AG09319 (cell line): ENCODE measurements at places on chromosomes 3 and 15.

GRCh38 chr3:38640661-38641452 is 8.6 kb downstream of the SCN5A start:
- no peak for DNase-seq

DNA sequence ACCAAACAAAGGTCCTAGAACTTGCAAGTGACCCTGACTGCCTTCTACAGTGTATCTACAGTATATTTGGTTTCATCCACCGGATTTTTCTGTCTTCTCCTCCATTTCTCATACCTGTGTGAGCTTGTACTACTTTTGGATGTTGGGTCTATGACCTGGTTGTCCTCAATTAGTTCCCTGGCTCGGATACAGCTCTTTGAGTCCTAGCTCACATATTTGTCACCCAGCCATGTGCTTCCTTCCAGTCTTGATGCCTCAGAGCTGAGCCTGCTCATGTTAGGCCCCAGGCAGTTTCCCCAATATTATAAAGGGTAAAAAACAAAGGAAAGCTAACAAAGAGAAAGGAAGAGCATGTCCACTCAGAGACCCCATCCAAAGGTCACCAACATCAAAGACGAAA is 28.2 kb downstream of the ZNF385D start:
- DNase-seq: no peak

- no peak for DNase-seq
These were observed 49.6 kb upstream of the BNIP2 start for GRCh38 chr15:59738676-59739075.

GRCh38 chr3:4447295-4447999 is 19.6 kb downstream of the SUMF1 start:
- no peak for DNase-seq

GRCh38 chr3:184561913-184562877 is 610 bp downstream of the EPHB3 start:
- no peak for DNase-seq

- DNase-seq: peak; percentile 5
These were observed 211.9 kb upstream of the GOLGA6L4 start for GRCh38 chr15:84023636-84024035.

- no peak for DNase-seq
These were observed 29.1 kb upstream of the SLC30A4 start for GRCh38 chr15:45551676-45552075.

GRCh38 chr3:17846466-17846865 is 104.0 kb upstream of the TBC1D5 start:
- no peak for DNase-seq

DNA sequence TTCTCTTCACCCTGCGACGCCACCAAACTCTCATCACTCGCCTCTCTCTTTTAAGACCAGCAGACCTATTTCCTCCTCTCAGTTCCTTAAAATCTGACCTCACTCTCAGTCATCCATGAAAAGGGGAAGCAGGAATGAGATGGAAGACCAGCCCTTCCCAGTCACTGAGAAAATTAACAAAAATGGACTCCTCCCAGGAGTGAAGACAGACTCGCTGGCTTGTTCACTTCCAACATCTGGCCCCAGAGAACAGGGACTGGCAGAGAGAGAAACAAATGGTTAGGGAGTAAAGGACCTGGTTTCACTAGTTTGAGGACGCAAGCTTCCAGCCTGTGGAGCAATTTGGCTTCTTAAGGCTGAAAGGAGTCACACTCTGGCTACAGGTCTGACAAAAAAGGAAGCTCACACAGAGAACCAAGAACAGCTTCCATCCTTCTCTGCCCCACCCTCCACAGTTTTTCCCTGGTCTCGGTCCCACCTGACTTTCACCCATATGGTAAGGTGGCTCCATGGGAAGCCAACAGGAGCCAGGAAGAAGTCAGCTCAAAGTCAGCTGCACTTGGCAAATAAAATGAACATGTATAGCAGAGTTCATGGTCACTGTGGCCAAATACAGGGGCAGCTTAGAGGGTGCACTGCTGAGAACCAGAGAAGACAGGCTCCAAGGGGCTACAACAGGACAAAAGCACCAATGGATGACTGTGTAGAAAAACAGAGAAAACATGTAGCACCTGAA is 57.2 kb downstream of the ITGB5 start:
- no peak for DNase-seq

DNA sequence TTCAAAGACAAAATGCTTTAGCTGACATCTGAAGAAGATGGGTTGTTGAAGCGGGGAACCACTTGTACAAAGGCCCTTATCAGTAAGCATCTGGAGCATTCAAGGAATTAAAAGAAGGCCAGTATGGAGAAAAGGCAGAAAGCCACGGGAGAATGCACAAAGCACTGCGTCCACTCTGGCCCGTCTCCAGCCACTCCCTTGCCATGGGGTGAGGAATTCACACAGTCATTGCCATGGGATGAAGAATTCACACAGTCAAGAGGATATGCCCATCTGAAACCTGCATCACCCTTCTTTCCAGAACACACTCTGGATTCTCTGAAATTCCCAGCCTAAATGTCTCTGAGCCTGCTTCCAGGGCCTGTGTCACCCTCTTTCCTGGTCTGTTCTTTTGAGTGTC is 26.7 kb upstream of the STAG1 start:
- no peak for DNase-seq

DNA sequence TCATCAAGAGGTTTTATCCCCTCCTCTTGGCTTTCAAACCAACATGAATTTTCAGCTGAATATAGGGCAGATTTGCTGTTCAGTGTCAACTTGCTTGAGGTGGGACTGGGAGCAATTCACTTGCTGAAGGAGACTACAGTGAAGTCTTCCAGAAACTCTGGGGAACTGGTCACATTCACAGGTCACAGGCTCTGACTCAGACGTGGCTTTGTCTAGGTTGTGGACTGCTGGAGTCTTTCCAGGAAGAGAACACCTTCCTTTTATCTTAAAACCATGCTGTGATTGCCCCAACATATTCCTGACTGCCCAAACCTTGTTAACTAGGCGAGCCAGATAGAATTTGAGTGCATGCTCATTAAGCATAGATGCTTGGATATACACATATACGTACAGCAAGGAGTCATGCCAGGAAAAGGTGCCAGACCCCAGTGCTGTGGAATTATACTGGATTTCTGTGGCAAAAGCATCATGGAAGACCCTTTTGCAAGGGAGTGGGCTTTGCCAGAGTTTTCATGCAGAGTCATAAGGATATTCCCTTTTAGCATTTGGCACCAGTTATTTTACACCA is 399.1 kb upstream of the TBL1XR1 start:
- DNase-seq: no peak

DNA sequence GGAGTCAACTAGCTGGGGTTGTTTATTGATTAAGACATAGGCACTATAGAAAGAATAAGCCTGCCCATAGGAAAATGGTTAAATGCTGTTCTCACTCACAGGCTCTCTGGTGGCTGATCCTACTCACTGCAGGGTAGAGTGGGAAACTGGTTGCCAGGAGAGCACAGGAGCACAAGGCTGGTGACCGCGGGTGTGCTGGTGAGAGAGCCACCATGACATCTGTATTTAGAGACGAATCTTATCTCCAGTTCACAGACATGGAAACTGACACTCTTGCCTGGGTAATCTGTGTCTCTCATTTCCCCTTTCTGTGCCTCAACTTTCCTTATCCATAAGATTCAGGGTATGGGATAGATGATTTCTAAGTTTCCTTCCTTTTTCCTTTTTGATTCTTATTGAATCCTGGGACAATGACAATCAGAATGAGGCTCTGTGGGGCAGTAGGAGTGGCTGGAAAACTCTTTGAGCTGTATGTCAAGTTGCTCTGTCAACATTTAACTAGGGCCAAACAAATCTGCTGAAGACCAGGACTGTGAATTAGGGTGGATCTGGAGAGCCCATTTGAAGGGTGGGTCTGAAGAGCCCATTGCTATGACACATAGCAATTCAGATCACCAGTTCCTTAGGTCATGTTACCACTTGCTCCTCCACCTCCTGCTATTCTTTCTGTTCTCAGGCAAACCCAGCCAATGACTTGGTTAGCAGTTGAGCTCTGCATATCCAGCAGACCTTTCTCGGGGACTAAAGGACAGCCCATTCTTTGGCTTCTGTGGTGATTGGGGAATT is 286.1 kb upstream of the TBL1XR1 start:
- no peak for DNase-seq

DNA sequence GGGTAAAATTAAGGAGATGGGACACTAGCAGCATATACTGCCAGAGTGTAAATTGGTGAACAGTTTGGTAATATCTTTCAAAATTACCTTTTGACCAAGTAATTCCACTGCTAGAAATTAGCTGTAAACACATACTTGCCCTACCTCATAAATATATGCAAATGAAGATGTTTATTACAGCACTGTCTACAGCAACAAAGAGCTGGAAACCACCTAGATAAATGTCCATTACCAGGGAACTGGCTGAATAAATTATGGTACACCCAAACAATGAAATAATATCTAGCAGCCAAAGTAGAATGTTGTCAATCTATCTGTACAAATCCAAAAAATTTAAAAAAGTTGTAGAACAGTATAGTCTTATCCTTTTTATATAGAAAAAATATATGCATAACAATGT is 105.9 kb upstream of the FAM3D start:
- DNase-seq: no peak

DNA sequence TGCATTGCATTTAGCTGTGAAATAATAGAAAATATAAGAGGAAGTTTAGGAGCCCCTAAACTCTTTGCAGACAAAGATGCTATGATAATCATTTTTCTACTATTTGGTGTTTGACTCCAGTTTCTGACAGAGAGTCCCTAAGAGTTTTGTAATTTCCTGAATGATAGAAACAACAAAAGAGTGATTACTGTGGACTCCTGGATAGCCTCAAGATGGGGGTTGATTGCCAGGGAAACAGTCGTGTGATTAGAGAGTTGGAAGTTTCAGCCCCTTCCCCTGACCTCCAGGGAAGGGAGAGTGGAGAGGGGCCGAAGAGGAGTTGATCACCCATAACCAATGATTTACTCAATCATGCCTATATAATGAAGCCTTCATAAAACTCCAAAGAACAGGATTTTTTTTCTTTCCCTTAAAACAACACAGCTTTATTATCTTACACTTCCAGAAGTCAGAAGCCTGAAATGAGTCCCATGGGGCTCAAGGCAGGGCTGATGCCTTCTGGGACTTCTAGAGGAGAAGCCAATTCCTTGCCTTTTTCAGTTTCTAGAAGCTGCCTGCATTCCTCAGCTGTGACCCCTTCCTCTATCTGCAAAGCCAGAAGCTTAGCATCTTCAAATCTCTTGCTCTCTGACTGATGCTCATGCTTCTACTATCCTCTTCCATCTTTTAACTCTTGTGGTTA is 292.3 kb upstream of the ZPLD1 start:
- no peak for DNase-seq

DNA sequence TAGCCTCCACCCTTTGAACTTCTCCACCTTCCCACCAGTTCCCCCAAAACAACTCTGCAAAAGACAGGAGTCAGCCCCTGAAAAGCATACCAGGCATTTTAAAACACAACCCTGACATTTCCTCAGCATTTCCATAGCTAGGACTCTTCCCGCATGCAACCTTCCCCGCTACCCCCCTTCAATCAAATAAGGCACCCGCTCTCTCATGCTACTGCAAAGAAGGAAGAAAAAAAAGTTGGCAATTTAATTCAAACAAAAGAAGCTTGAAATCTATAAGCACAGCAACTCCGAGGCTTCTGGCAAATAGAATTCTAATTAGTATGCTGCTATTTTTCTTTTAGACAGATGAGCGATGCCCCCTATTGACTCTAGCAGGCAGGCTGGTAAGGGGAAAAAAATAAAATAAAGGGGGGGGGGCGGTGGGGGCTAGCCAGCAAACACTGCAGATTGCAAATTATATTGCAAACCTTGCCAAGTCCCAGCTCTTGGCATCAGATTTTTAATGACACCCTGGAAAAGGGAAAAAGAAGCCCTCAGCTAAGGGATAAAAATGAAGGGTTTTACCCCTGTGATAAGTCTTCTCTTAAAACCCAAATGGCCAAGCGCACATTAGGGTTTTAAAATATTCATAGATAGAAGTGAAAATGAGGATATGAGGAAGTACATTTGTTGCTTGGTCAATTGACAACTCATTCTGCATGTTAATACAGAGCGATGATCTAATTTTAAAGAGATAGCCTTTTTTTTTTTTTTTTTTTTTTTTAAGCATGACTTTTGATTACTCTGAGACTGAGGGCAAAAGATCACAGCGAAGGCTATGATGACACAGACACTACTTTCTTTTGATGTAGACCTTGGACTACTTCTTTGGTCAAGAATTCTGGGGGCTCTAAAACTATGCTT is 255.2 kb downstream of the NR2F2 start:
- DNase-seq: peak; percentile 2

- DNase-seq: no peak
These were observed 374.6 kb upstream of the TBL1XR1 start for GRCh38 chr3:177571944-177572315.

- no peak for DNase-seq
These were observed 63.8 kb downstream of the ATP1B3 start for GRCh38 chr3:141940194-141940776.

DNA sequence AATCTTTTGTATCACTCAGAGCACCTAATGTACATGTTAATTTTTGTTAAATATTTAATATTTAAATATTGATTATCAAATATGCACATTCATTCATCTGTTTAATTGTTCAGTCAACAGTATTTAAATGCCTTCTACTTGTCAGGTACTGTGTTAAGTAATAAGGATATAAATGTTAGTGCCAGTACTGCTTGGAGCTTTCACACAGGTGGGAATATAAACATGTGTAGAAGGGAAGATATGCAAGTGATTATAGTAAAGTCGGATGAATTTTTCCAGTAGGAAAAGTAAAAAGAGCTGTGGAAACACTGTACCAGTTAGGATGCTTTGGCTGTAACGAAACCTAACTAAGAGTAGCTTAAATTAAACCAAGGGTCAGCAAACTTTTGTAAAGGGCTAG is 95.4 kb downstream of the RSRC1 start:
- no peak for DNase-seq

- no peak for DNase-seq
These were observed 6.7 kb upstream of the TMPRSS7 start for GRCh38 chr3:112027826-112028225.

DNA sequence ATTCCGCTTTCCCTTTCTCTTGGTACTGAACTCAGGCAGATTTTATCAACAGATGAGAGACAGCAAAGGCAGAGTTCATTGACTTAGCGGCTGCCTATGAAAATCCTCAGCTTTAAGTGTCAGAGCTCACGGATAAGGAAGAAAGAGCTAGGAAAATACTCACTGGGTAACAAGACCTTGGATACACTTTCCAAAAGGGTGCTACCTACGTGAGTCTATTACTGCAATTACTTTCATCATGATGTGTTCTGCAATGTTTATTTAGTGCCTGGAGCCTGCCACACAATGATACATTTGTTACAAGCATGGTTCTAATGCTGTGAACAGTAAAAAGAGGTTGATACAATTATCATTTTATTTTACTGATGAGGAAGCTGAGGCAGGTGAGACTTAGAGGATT is 177.5 kb downstream of the GRM7 start:
- DNase-seq: no peak

DNA sequence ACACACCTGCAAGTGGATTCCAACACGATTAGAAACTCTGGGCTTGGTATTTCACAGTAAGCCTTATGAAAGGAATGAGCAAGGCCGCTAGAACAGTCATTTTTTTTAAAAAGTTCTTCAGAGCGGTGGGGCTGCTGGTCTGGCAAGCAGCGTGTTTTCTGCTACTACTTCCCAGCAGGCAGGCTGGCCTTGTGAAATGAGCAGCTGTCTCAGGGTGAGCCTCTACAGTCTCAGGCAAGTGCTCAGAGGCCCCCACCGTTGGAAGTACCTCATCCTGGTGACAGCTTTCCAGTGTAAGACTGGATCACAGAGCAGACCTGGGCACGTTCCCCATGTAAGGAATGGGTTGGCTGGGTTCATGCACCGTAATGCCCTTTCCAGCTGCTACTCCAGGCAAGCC is 119.2 kb downstream of the LRIG1 start:
- DNase-seq: no peak

GRCh38 chr15:64767203-64767602 is 8.2 kb downstream of the RBPMS2 start:
- no peak for DNase-seq
